ENCODE measurements at places on chromosomes 3 and 15.

DNA sequence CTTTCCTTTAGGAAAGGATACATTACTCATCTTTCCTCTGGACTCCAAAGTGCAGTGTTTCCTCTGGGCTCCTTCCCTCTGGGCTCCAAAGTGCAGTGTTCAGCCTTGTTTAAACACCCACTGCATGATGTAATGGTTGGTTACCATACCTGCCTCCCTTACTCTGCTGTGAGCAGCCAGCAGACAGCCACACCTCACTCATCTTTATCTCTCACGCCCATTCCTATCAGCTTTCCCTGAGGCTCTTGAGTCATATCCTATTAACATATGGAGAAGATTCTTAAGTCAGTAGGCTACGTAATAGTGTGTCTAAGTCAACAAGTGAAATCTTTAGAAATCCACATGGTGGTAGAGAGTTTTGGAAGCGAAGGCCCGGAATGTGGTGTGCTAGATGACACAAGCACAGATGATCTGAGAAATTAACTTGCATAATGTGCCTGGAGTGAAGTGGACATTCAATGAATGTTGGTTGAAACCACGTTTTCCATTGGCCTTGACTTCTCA is 97.2 kb upstream of the CTNNB1 start:
- DNase-seq: no peak

GRCh38 chr15:99466701-99467337 is 99.0 kb upstream of the MEF2A start:
- no peak for DNase-seq

DNA sequence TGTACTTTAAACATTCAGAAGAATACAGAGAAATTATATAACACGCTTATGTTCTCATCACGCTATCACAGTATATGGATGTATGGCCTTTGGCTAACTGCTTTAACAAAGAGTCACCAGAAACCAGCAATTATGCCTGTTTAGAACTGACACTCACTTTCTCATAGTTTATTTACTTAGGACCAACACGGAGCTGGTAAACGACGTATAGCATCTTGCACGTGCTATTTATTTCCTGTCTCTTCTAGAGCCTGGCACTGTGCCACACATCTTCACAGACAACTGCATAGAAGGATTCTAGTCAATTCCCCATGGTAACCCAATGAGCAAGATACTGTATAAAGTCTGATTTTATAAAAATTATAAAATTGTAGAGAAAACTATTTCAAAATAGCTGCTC is 43.6 kb downstream of the TBC1D2B start:
- no peak for DNase-seq

- DNase-seq: no peak
These were observed 25.3 kb downstream of the MEF2A start for GRCh38 chr15:99590913-99591646.

- DNase-seq: no peak
These were observed 82.9 kb upstream of the EIF1B start for GRCh38 chr3:40226636-40227035.

DNA sequence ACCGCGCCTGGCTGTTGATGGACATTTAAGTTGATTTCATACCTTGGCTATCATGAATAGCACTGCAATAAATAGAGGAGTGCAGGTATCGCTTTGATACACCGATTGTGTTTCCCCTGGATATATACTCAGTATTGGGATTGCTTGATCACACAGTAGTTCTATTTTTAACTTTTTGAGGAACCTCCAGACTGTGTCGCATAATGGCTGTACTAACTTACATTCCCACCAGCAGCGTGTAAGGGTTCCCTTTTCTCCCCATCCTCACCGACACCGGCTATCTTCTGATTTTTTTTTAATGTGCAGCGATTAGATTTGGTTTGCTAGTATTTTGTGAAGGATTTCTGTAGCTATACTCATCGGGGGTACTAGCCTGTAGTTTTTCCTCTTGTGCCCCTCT is 16.0 kb downstream of the RUBCN start:
- no peak for DNase-seq

- DNase-seq: no peak
These were observed 188.0 kb upstream of the TPM1 start for GRCh38 chr15:62854420-62855084.

DNA sequence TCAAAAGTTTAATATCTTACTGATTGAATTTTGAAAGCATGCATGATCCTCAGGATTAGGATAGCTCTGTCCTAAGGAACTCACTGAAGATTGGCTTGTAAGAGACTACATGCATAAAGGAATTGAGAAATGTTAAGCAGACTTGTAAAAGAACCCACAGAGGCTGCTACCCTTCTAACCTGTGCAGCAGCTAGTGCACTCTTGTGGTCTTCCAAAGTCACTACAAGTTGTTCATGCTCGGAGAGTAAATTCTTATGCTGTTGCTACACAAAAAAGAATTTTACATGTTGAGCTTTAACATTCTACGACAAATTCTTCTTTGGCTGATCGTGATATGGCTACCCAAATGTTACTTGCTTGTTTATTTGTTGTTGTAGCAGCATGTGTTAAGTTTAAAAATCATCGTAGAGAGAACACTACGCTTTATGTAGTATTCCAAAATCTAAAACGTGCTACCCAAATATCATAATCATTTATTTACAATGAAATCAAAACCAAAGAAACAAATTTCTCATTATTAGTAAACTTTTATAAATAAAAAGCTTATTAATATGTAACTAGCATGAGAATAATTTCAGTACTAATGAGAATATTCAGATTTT is 55.0 kb downstream of the GOLIM4 start:
- peak; percentile 13 for DNase-seq

GRCh38 chr3:24437326-24437725 is 57.3 kb downstream of the THRB start:
- no peak for DNase-seq

DNA sequence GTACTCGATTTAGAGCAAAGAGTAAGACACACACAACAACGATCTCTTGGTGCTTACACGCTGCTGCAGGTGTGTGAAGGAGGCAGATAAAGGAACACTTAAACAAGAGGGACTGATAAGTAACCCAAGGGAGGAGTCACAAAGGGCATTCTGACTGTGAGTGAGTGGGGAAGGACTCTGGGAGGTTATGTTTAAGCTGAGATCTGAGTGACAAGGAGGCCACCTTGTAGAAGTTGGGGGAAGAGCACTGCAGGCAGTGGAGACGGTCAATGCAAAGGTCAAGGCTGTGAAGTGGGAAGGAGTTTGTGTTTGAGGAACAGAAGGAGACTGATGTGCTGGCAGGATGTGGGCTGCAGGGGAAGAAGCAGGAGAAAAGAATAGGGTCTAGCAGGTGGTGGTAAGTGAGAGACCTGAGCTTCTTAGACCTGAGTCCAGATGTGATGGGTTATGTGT is 63.1 kb downstream of the LPP start:
- DNase-seq: no peak

- DNase-seq: no peak
These were observed 797.5 kb downstream of the AGBL1 start for GRCh38 chr15:86877171-86877631.

- DNase-seq: no peak
These were observed 56.1 kb downstream of the CCNL1 start for GRCh38 chr3:157103860-157104259.

DNA sequence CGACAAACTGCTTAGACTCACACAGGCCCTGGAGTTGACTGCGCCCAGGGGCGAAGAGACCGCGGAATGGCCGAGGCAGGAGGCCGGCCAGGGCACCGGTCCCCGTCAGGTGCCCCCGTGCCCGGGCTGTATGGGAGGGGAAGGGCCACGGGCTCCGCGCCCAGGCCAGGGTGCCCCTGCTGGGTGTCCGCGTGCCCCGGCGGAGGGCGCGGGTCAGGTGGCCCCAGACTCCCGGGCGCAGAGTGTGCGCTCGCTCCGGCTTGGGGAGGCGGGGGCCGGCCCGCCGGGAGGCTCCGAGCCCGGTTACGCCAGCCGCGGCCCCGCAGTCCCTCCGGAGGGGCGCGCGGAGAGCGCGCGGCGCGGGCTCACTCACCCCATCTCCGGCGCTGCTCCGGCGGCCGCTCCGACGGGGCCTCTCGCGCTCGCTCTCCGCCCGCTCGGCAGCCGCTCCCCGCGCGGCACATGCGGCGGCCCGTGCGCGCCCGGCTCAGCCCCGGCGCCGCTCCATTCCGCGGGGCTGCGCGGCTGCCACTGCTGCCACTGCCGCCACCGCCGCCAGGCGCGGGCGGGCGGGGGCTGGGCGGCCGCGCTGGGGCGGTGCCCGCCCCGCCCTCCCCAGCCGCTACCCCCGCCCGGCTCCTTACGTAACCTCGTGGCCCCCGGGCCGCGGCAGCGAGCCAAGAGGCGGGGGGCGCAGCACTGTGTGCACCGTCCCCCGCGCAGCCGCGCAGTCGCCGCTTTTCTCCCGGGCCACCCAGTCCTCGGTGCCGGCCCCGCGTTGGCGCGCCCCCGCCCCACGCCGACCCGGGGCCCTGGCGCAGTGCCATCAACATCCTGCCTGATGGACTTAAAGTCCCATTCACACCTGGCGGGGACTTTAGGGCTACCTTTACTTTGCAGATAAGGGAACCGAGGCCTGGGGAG is at the start of gene HOMER2:
HOMER2 (minus strand) TSS at position 563 of the 924 bp plus-strand sequence; CDS start at position 378, 185 bp downstream.
- DNase-seq: no peak

DNA sequence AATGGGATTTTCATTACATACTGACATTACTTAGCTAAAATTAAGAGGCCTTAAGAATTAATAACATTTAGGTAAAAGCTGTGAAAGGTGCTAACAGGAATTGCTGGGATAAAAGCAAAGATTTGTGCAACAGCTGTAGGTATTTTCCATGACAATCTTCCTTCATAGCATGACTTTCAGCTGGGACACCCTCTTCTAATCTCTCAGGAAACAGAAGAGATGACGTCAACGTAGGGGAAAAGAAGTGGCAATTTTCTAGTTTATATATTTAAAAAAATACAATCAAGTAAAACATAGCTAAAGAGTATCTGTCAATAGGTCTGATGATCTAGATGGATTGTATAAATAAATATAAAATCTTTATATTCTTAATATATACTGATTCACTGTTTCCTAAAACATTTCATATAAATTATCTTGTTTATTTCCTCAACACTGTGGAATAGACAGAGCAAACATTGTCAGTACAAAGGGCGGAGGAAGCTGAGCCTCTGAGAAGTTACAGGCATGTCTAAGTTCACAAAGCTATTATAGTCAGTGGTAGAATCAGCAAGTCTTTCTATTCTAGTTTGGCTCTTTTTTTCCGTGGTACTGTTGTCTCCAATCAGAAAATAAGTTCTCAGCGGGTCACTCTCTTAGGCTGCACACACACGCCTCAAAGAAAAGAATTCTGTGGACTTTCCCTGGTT is 217.0 kb downstream of the P3H2 start:
- no peak for DNase-seq

DNA sequence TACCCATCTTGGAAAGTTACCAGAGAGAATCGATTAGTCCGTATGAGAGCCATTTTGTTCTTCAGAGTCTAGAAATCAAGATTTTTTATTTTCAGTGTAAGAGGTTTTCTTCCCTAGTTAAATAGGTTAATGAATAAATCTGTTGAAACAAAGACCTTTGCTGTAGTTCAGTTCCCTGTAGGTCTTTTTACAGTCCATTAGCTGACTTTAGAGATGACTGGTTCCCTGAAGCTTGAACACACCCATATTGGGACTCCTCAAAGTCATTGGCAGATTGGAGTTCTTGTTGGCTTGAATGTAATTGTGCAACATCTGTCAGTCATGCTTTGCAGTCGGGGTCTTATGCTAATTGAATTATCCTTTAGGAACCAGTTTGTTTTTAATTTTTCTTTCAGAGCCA is 45.3 kb downstream of the SEMA6D start:
- DNase-seq: no peak

GRCh38 chr3:29635888-29636287 is 355.0 kb downstream of the RBMS3 start:
- DNase-seq: no peak

GRCh38 chr3:113057117-113057516 is 66.3 kb downstream of the GTPBP8 start:
- DNase-seq: no peak

GRCh38 chr15:79529157-79529785 is 97.1 kb downstream of the MINAR1 start:
- no peak for DNase-seq

DNA sequence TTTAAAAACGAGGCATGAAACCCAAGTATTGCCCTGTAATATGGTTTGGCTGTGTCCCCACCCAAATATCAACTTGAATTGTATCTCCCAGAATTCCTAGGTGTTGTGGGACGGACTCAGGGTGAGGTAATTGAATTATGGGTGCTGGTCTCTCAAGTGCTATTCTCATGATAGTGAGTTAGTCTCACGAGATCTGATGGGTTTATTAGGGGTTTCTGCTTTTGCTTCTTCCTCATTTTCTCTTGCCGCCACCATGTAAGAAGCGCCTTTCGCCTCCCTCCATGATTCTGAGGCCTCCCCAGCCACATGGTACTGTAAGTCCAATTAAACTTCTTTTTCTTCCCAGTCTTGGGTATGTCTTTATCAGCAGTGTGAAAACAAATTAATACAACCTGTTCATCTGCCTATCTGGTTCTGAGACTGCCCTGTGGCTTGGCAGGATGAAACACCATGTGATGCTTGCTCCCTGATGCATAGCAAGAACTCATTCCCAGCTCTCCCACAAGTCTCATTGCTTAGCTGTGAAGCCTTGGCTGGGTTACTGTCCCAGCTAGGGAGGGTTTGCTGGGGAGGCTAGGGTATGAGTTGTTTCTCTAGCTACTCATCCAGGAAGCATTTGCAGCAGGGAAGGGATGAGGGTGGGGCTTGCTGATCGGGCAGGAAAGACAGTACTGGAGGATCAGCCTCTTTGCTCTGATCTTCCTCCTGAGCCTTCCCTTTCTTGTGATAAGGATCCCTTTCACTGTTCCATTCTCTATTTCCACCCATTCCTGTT is 3.7 kb upstream of the SQOR start:
- no peak for DNase-seq

Data from Panc1 (cell line).